Endodermal cell (in vitro differentiated cells): ENCODE measurements at places on chromosomes 2 and 18. TPM values are rescaled to one million over a fixed set of nuclear protein-coding genes. Genes with fewer than 3 reads are reported as not detected.

DNA sequence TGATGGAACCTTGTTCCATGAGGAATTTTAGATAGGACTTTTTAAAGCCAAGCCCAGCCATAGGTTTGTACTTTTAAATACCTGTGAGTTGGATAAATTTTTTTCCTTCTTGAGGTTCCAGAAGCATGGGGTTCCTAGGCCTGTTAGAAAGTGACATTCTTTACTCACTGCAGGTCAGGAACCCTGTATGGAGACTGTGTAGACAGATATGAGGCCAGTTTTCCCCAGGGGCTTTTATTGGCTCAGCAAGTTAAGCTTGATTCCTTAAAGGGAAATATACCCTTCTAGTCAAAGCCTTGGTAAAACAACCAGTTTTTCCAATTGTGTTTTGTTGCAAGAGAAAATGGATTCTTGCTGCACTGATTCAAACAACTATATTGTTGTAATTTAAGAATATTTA lies 38.4 kb upstream of the GMCL1 start:
- H3K27ac ChIP-seq = peak overlapping the region; percentile 97
- DNase-seq = peak; percentile 11
- no peaks in the 10 kb centered on the region for H3K27me3 ChIP-seq
- no peak overlapping the region for H3K4me3 ChIP-seq

DNA sequence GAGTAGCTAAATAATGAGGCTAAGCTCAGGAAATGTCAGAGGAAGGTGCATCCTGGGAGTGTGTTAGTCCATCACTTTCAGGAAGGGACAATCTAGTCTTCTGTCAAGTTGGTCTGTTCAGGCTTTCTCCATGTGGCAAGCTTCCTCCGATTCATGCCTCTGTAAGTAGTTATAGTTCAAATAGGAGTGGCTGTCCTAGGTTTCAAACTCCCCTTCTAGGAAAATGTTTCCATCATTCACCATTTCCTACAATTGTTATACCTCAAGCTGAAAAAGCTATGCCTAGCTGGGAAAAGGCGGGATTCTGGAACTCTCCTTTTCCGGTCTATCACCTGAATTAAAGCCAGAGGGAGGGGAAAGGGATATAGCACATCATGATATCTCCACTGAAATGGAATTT lies 287.7 kb upstream of the ZSWIM2 start:
- H3K27ac ChIP-seq = no peak overlapping the region
- DNase-seq = no peak
- no peak overlapping the region for H3K4me3 ChIP-seq
- no peaks in the 10 kb centered on the region for H3K36me3 ChIP-seq
- H3K4me1 ChIP-seq = no peaks in the 10 kb centered on the region
- H3K27me3 ChIP-seq = no peaks in the 10 kb centered on the region

GRCh38 chr2:176092270-176093144 lies at the start of gene HOXD13:
TSS of gene HOXD13 (plus strand) at chr2:176092721. CDS start at chr2:176092891, 170 bp downstream.
- no peak within 1 kb of the TSS for H3K27ac ChIP-seq
- peak within 1 kb of the TSS; percentile 66 for H3K4me3 ChIP-seq
- DNase-seq = peak; percentile 91
- peaks cover 5% of the 10 kb centered on the region for H3K4me1 ChIP-seq
- H3K36me3 ChIP-seq = no peaks in the 10 kb centered on the region

Gene SCN2A
- total RNA-seq = 0.20 and 0.25 TPM in 2 replicates

Gene SPATA3
- not detected in 3 replicates for total RNA-seq

Gene PPP1R1C
- total RNA-seq = 6.1 and 8.1 TPM in 2 replicates
